ENCODE measurements at places on chromosomes 7 and 10.
A peak's percentile ranks its signal among the peaks of the same experiment; 100 is the strongest.

- DNase-seq, result peak; percentile 8
Observed at GRCh38 chr7:65269150-65269856, 104.4 kb upstream of the ZNF92 start.

GRCh38 chr7:118918556-118918955, 694.1 kb downstream of the ANKRD7 start:
- no peak for DNase-seq

- DNase-seq, result no peak
Observed at GRCh38 chr7:69871213-69871885, 273.1 kb downstream of the AUTS2 start.

DNA sequence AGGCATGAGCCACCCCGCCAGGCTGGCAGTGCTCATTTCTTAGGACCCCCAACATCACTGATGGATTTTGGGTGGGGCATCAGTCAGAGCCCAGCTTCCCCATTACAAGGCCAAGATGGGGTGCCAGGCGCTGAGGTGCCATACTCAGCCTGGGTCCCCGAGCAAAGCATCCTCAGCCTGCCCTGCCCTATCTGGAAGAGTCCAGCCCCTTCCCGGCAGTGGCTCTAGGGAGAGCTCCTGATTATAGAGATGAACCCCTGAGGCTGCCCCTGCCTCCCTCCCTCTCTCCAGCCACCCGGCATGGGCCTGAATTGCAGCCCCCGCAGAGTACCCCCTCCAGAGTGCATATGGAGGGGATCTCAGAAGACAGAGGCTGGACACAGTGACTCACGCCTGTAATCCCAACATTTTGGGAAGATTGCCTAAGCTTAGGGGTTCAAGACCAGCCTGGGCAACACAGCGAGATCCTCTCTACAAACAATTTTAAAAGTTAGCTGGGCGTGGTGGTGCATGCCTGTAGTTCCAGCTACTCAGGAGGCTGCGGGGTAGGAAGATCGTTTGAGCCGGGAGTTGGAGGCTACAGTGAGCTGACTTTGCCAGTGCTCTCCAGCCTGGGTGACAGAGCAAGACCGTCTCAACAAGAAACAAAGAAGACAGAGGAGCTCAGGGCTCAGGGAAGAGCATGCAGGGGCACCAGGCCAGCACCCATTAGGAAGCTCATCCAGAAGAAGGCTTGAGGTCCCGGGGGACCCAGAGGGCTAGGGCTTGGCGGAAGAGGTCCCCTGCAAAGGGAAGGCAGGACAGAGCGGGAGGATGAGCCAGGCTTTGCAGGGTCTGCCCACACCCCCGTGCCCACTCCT, 13.3 kb downstream of the LAT2 start:
- no peak for DNase-seq

DNA sequence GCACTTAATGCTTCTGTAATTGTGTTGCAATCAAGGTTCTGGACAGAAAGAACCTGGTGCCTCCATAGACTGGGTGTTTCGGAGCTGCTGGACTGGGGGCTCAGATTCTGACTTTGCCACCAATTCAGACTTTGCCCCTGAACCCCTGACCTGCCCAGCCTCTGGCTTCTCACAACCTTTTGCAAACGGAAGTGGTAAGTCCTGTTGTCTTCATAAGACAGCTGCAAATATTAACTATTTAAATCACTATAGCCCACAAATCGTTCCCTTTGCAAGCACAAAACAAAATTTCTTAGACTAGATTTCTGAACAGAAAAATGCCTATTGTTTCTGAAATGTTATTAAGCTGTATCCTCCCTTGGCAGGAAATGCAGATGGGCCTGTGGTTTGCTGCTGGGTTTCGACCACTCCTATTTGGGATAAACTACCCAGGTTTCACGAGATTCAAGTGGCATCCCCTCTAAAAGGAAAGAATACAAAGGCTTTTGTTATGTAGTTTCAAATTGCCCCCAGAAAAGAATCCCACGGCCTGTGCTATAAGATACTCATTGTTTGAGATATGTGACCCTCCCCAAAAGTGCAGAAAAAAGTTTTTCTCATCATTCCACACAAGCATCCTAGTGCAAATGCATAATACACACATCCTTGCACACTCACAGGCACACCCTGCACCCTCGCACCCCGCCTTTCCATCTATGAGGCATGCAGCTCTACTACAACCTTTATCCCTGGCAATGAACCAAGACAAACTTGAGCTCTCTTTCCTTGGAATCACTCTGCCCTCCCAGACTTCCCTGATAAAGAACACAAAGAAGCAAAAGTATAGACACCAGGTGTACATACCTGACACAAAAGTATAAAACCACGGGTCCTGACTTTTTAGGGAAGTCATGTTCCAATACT, 209.1 kb downstream of the PRPF18 start:
- peak; percentile 35 for DNase-seq

DNA sequence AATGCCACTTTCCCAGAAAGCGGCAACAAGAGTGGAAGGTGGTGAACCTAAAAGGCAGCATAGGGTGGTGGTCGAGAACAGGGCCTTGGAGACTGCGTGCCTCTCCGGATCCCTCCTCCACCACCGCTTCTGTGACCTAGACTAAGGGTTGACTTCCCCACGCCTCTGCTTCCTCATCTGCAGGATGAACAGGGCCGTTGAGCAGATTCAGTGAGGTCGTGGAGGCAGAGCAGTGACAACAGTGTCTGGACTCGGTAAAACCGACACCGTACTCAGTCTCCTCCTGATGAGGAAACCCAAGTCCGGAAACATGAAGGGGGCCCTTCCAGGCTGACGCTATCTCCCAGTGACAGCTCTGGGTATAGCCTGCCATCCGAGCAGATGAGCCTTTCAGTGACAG, 162.6 kb downstream of the CELF2 start:
- DNase-seq, result peak; percentile 83

- DNase-seq, result no peak
Observed at GRCh38 chr7:42460148-42460547, 223.1 kb upstream of the GLI3 start.

DNA sequence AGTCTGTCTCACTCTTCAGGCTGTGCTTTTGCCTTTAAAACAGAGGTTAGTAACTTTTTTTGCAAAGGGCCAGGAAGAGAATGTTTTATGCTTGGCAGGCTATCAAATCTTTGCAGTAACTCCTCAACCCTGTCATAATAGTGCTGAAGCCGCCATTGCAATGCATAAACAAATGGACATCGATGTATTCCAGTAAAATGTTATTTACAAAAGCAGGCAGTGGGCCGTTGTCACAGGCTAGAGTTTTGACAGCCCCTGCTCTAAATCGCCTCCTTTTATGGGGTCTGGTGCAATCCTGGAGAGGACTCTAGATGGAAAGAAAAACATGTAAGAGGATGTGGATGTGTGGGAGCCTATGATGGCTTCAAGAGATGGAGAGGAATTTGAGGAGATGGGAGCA, 568.3 kb downstream of the TYW1 start:
- DNase-seq, result no peak

DNA sequence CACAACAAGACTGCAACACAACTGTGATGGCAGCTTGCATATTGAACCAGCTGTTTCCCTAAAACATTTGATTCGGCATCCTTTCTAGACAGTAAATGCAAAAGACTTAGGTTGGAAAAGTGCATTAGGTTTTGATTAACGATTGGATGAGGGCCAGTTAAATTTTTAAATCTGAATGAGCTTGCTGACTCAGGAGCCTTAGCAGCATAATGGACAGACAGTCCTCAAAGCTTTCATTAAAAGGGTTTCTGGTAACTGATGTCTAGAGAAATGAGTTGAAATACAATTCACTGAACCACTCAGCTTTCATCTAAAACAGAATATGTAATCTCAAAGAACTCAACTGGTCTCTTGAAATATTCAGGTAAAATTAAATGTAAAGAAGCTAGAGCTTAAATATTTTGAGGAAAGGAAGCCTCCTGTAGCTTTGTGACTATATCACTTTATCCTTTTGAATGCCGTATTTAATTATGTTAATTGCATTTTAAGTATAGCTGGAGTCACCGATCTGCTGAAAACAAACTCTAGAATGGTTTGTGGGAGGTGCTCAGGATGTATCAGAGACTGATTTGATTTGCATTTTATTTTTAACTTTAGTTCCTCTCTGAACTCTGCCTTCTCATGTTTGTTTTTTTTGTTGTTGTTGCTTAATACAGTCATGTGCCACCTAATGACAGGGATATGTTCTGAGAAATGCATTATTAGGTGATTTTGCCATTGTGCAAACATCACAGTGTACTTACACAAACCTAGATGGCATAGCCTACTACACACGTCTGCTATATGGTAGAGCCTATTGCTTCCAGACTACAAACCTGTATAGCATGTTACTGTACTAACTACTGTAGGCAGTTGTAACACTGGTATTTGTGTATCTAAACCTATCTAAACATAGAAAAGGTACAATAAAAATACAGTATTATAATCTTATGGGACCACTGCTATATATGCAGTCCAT, 29.2 kb upstream of the ATRNL1 start:
- DNase-seq, result no peak

DNA sequence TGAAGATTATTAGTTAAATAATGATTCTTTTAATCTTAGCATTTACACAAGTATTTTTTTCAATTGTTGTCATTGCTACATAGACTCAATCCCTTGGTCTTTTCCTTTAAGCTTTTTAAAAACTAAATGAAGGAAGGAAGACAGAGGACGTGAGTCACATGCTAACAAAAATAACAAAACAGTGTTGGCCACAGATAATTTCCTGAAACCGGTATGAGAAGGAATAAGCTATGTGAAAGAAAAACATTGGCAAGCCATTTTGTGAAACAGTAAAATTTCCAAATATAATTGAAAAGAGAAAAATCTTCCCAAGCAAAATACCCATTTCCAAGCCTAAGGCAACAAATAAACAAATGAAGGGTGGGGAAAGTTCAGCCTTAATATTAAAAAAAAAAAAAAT, 223.0 kb downstream of the AHR start:
- no peak for DNase-seq

GRCh38 chr10:81759111-81759510, 115.9 kb upstream of the NRG3 start:
- no peak for DNase-seq

DNA sequence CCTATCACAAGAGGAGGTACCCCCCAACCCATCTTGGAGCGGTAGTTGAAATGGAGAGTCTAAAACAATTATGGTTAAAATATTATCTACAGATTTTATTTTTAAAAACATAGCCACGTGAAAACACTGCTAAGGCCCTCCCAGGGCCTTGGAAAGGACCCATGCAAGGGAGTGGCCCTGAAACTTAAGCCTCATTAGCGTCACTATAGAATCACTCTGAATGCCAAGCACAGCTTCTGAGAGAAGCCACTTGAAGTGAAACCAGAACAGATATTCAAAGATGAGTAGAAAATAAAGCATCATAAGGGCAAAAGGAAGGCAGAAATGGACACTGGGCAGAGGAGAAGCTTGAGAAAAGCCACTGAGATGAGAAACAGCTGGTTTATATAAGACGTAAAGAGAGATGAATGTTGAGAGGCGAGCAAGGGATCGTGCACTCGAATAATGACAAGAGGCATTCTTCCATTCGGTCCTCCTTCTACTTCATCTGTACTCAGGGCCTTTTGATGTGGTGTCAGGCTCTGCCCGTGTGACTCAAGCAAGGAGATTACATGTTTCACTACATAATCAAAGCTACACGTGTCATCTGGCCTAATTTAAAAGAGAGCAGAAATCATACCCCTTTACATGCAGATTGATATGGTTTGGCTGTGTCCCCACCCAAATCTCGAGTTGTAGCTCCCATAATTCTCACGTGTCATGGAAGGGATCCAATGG, 33.4 kb upstream of the SLC39A12 start:
- no peak for DNase-seq

DNA sequence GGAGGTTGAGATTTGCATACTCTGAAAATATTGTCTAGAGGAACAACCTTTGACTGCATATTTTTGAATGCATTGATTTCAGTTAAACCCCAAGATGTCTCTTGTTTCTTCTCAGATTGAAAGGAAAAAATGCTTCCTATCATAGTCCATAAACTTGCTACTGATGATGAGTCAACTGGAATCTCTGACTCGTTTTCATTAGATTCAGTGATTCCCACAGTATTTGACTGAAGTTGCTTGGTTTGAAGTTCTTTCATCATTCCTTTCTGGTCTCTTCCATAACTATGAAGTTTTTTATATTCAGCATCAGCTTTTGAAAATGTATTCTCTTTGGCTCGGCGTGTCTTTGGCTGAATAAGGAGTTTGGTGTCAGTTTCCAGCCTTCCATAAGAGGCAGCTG, 10.7 kb downstream of the PEX1 start:
- no peak for DNase-seq
